ENCODE measurements at places on chromosomes 2 and 18.

DNA sequence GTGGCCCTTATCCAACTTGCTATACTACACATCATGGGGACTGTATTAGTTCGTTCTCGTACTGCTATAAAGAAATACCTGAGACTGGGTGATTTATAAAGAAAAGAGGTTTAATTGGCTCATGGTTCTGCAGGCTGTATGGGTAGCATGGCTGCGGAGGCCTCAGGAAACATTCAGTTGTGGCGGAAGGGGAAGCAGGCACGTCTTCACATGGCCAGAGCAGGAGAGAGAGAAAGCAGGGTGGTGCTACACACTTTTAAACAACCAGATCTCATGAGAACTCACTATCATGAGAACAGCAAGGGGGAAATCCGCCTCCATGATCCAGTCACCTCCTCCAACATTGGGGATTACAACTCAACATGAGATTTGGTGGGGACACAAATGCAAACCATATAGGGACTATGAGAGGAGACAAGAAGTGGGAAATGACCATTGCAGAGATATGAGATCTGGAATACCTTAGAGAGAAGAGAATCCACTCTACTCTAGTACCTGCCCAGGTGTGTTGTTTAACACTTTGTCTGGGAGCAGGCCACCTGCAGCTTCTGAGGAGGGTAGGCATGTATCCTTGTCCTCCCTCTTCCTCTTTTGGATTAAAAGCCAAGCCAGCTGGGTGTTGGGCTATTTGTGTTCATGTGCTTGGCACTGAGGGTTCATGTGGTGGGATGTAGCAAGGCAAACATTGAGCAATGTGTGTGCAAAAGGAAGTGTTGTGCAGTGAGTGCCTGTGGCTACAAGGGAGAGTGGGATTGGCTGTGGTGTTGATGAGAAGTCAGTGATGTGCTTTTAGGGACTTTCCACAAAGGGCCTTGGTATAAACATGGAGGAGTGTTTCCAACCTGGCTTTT lies 22.8 kb downstream of the TTLL4 start:
- no peak for DNase-seq

- DNase-seq, result no peak
These were observed 68.6 kb downstream of the EXOC6B start for GRCh38 chr2:72757177-72757775.

DNA sequence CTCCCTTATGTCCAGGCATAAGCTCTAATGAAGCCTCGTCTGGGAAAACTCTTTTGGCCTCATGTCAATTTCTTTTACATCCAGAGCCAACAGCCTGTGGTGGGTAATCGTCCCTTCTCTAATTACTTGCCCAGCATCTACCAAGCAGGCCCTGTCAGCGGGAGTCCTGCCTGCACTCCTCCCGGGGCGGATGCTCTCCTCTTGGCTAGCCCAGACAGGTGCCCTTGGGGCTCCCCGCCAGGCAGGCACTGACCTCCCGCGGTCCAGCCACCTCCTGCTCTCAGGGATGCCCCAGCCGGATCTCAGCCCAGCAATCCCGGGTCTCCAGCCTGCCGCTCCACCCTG lies 74.2 kb downstream of the NCAPH start:
- DNase-seq, result no peak

- DNase-seq, result no peak
These were observed 85.6 kb upstream of the SPTBN1 start for GRCh38 chr2:54370405-54371104.

DNA sequence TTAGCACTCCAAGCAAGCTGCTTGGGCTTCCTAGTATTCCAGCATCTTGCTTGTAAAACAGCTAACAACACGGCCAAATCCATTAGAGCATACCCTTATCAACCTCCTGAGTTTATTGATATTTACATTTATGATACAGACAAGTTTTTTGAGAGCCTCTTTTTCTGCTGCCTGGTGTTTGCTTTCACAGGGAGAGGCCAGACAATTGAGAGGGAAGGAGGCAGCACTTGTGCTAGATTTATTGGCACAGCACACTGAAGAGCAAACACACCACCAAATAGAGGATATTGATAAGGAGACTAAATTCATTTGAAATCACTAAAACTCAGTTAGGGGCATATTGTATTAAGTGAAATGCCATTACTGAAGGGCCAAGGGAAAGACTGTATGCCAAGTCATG lies 1142.3 kb upstream of the FANCL start:
- DNase-seq, result no peak

DNA sequence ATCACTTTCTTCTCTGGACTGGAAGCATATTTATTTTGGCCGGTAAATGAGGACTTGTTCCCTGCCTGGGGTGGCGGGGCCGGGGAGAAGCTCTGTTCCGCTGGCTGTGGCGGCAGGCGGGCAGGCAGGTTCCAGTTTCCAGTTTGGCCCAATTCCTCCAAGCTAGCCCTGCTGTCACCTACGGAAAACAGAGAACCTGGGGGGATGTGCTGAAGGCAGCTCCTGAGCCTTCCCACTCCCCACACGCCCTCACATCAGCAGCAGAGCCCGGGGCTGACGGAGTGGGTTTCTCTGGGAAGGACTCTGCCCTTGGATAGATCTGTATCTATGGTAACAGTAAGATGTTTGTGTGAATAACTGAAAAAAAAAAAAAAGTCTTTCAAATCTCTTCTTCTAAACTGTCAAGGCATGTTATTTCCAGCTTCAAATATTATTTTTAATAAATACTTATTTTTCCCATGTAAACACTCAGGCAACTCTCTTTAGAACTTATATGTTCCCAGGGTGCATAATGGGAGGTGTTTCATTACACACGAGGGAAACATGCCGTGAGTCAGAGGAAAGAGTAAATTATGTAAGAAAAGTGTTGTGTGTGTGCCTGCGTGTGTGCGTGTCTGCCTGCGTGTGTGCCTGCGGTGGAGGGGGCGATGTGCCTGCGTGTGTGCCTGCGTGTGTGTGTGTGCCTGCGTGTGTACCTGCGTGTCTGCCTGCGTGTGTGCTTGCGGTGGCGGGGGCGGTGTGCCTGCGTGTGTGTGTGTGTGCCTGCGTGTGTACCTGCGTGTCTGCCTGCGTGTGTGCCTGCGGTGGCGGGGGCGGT lies 116.1 kb upstream of the ZNF516 start:
- DNase-seq, result no peak

GRCh38 chr2:147101941-147102790 lies 742.7 kb upstream of the ACVR2A start:
- no peak for DNase-seq

- no peak for DNase-seq
These were observed 96.8 kb downstream of the TAF4B start for GRCh38 chr18:26322890-26323653.

DNA sequence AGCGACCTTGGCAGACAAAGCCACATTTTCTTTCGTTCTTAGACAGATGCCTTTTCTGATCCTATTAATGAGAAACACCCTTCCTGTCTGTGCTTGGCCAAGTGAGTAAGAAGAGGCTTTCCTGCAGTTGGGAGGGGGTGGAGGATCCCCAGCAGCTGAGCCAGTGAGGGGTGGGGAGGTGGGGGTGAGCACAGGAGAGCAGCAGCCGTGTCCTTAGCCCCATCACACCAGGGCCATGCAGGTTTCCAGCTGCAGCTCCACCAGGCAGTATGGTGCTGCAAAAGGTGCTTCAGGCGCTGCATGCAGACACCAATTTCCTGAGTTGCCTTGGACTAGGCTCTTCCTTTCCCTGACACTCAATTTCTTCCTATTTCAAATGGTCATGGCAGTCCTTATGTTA lies 123.3 kb upstream of the SIX2 start:
- no peak for DNase-seq

DNA sequence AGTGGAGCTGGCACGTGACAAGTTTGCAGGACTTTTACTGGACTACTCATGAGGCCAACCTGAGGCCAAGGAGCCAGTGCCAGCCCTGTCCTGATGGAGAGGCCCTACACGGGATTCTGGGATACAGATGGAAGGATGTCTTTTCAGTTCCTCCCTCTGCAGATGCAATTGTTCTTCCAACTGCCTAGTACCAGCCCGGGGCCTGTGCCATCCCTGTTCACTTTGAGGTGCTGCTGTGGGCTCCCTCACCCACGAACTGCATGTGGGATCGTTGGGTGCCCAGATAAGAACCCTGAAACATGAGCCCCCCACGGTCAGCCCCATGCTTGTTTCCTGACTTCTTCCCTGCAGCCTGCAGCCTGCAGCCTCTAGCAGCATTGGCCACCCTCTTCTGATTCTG lies 25.3 kb upstream of the LAPTM4A start:
- no peak for DNase-seq

DNA sequence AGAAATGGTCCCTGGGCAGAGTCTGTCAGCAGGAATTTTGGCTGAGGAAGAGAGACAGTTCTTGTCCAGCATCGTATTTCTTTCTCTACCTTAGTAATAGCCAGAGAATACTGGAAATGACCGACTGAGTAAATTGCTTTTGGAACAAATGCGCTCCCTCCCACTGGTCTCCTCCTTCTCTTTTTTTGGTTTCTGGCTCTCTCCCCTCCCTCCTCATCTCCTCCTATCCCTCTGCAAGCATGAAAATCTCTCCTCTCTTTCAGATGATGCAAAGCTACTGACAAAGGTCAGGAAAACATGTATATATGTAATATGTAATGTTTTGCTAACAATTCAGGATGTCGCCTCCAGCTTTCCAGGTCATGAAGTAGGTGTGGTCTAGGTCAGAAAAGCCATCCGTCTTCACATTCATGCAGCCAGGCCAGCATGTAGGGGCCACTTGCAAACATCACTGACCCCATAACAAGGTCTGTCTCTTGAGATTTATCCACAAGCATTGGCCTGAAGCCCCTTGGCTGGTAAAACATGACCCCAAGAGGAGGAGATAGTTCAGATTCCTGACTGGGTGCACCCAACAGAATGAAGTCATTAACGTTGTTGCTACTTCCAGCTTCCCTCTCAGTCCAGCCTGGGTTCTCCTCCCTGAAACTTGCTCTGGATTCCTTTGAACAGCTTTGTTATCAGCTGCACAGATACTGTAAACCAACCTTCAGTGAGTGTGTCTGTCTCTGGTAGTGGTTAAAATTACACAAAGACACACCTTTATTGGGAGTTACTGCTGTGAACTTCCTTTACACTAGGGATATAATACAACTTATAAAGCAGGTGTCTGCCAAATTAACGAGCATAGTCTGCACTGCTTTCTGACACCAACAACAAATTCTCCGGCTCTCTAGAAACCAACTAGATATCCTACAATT lies 864.4 kb upstream of the KLHL29 start:
- DNase-seq, result no peak

GRCh38 chr2:26782876-26783704 lies 2.8 kb upstream of the CENPA start:
- no peak for DNase-seq

DNA sequence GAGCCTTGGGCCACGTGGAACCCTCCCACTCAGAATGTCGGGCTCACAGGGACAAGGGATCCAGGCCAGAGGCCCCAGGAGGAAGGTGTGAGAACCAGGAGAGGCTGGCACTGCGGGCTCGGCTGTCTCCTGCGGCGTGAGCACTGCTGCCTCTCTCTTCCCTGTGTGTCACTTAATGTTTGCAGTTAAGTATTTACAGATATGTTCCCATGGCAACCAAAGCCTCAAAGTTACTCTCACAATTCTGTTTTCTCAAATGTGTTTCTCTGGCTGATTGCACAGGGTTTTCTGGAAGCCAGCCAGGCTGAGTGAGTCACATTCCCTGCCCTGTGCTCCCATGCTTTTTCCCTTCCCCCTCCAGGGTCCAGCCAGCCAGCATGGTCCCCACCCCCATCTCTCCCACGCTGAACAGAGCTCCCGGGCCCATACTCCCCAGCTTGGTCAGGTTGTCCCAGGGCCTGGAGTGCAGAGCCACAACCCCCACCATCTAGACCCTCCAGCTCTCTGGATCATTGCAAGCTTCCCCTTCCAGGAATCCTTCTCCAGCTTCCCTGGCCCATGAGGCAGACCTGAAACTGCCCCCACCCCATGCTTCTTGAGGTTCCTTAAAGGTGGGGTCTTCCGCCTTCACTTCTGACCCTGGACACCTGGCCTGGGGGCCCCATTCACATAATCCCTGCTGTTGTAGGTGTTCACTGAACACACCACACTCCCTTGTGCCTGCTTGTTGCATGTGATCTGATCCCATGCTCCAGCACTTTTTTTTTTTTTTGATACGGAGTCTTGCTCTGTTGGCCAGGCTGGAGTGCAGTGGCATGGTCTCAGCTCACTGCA lies 265.9 kb downstream of the CELF4 start:
- DNase-seq, result no peak

GRCh38 chr2:70926042-70926441 lies 9.7 kb upstream of the ATP6V1B1 start:
- no peak for DNase-seq

DNA sequence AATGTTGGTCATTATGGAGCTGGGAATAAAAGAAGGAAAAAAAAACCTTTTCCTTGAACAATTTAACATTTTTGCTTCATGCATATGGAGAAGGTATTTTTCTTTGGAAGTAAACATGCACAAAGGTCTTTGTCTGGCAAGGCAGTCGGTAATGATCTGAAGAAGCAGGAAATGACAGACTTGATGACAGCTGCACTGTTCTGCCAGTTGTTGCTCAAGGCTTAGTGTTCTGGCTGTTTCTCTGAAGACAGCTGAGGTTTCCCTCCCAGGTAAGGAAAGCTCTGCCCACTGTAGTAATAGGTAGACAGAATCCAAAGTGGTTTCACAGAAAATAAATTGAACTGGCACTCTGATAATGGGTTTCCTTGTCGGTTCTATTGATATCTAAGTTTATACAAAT lies 308.4 kb upstream of the GCFC2 start:
- peak; percentile 15 for DNase-seq

GRCh38 chr2:156663757-156664409 lies 227.7 kb downstream of the GPD2 start:
- no peak for DNase-seq

GRCh38 chr2:206820807-206821206 lies 55.4 kb downstream of the FASTKD2 start:
- no peak for DNase-seq

DNA sequence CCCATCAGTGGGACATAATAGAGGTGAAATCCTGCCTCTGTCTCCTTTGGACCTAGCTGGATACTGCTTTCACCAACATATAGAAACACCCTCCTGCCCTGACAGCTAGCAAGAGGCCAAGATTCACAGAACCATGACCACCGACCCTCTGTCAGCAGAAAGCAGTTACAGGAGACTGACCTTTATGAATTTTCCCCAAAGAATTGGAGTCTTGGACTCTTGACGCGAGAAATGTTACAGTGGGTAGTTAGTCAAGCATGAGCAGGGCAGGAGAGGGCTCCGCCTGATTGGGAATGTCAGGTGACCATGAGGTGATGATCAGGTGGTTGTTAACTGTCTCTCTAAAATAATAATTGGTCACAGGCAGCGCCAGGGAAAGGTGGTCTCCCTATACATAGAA lies 1002.3 kb downstream of the TDRD15 start:
- no peak for DNase-seq

- no peak for DNase-seq
These were observed 1.2 kb downstream of the STK17B start for GRCh38 chr2:196170213-196170605.

- DNase-seq, result no peak
These were observed 23.7 kb downstream of the INPP1 start for GRCh38 chr2:190367091-190367490.

DNA sequence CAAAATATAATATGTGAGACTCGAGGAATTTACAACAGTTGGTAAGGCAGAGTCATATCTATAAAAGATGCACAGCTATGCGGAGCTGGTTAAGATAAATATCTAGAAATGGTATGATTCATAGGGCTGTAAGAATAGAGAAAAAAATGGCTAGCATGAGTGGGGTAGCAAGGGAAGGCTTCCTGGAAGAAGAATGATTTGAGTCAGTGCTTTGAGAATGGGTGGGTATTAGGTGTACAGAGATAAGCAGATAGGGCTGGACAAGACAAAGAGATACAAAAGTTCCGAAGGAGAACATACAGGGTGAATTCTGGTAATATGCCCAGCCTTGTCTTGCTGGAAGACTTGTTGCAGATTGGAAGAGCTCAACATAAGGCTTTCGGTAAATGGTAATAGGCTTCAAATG lies 291.5 kb upstream of the CCDC68 start:
- no peak for DNase-seq

GRCh38 chr2:3236300-3237045 lies 141.1 kb downstream of the EIPR1 start:
- no peak for DNase-seq

All from NCI-H524 treated with DMSO at 0.1 percent for 48 hours (cell line).